ENCODE measurements at places on chromosomes 2 and 18. TPM values are rescaled to one million over a fixed set of nuclear protein-coding genes. Genes with fewer than 3 reads are reported as not detected.

- H3K4me1 ChIP-seq, result no peaks in the 10 kb centered on the region
- no peaks in the 10 kb centered on the region for H3K27me3 ChIP-seq
- no peak overlapping the region for H3K27ac ChIP-seq
- H3K36me3 ChIP-seq, result no peaks in the 10 kb centered on the region
Observed at GRCh38 chr2:765369-765768, 88.2 kb upstream of the TMEM18 start.

GRCh38 chr2:168246483-168247340 lies 683 bp downstream of the STK39 start:
- H3K27ac ChIP-seq, result peak overlapping the region; percentile 95
- H3K4me1 ChIP-seq, result peaks cover 57% of the 10 kb centered on the region
- H3K36me3 ChIP-seq, result no peaks in the 10 kb centered on the region
- DNase-seq, result no peak
- H3K27me3 ChIP-seq, result no peaks in the 10 kb centered on the region
- peak overlapping the region; percentile 75 for H3K4me3 ChIP-seq

Gene RAB6C
- not detected for total RNA-seq

Gene DNER
- 2.9 TPM for total RNA-seq

All from HCT116 (cell line).